Forelimb muscle (tissue), 1 donor: ENCODE measurements at places on chromosomes 2 and 18. TPM values are rescaled to one million over a fixed set of nuclear protein-coding genes. Genes with fewer than 3 reads are reported as not detected.

CCDC148 gene
- 0.44 TPM for polyA plus RNA-seq

LOXHD1 gene
- polyA plus RNA-seq = 3.2 TPM

- no peak for DNase-seq
Measured at GRCh38 chr2:229719926-229720647, 5.7 kb upstream of the DNER start.

DNA sequence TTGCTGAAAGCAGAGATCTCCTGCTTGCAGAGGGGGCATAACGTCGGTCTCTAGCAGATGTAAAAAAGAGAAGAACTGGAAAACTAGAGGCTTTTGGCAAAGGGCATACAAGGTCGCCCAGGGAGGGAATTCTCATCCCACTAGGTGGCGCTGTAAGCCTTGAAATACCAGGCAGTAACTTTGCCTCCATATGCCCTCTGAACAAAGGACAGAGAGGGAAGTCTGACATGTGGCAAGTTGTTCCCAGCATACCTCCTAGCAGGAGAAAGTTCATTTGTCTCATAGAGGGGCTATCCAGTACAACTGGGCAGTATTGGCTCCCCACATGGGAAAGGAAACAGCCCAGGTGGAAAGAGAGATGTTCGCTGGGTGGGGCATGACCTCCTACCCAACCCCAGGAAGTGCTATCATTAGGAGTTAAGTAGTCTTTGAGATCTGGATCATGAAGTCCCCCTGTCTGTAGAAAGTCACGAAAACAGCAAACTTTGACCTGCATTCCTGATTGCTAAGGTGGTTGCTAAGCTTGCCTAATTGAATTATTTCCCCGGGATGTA is 39.9 kb downstream of the STK17B start:
- DNase-seq = no peak

DNA sequence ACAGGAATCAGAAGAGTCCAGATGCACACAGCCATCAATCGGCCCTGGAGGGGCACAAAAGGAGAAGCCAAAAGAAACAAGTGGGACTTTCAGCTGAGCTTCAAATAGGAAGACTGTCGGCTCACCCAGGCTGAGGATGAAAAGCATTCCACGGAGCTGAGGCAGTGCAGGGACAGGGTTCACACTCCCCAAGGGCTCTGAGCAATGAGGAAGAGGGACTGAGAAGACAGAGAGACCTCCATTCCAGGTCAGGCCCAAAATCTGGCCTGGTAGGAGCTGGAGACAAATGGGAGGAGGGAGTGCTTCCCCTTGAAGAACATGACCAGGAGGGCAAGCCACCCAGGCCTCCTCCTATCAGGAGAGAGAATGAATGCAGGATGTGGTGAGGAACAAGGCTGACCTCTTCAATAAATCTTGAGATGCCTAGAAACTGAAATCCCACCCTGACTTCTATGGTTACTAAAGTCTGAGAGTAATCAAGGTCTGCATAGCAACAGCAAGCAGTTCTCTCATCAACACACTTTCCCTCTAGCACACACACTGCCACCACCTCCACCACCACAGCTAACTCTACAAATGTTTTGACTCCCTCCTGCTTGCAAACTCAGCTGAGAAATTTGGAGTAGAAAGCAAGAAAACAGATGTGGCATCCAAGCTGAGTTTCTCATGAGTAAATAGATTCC is 434.4 kb downstream of the TNS1 start:
- peak; percentile 13 for DNase-seq

ABCB11 gene
- polyA plus RNA-seq = not detected

DNA sequence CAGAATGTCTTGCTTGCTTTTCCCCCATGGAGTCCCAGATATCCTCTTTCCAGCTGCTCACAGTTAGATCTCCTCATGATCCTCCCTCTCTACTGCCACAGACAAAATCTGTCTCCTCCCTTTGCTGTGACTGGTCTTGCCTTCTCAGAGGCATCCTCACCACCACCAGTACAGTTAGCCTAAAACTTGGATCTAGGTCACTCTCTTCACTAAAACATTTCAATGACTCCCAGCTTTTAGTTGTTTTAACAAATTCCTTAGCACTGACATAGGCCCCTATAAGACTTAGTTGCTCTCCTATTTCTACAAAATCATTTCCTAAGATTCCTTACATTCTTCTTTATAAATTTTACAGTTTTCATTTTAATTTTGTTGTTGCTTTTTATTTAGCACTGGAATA is 734.2 kb upstream of the CHAC2 start:
- DNase-seq = no peak

DNA sequence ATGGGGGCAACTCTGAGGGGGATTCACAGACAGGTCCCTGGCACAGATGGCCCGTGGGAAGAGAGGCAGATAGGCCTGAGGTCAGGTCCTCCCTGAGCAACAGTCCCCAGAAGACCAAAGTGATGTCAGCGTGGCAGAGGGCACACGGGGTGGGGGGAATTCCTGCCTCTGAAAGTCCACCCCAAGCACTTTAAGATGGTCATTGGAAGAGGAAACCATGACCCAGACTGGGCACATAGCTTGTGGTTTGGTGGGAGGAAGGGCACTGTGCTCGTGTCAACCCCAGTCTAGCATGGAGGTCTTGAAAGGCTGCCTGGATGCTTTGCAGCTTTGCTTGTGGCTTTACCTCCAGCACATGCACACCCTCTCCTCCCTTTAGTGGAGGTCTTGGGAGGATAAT is 38.0 kb upstream of the SIX2 start:
- no peak for DNase-seq

GRCh38 chr2:45258311-45258710 is 249.1 kb upstream of the SIX2 start:
- no peak for DNase-seq

- DNase-seq = no peak
Measured at GRCh38 chr18:986051-986450, 81.4 kb downstream of the ADCYAP1 start.

LYPD6 gene
- polyA plus RNA-seq = 2.3 TPM

MYCN gene
- polyA plus RNA-seq = 5.5 TPM

CCDC102B gene
- 11.9 TPM for polyA plus RNA-seq

DNA sequence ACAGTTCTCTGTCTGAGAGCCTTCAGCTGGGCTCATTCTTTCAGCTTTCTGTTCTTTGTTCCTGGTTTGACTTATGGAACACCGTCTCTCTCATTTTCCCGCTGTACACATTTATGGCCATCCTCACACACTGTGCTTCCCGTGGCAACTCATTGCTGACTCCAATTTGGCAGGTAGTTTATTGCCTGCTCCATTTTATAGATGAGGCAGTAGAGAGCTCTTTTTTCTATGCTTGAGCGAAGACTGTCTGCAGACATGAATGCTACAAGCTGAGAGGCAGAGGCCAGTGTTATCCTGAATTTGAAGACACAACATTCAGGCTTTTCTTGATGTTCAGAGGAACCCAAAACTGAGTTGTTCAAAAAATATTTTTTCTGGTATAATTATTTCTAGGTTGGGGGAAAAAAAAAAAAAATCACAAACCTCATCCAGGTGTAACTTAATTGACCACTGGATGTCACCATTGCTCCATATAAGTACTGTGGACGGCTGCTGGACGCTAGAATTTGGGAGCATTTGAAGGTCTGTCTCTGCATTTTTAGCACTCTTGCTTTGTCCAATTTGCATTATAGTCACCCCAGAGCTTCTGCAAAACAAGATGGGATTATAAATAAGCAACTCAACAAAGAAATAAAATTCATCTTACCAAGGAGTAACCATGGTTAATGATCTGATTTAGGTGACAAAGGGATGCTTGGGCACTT is 83.5 kb downstream of the HRH4 start:
- peak; percentile 45 for DNase-seq

DNA sequence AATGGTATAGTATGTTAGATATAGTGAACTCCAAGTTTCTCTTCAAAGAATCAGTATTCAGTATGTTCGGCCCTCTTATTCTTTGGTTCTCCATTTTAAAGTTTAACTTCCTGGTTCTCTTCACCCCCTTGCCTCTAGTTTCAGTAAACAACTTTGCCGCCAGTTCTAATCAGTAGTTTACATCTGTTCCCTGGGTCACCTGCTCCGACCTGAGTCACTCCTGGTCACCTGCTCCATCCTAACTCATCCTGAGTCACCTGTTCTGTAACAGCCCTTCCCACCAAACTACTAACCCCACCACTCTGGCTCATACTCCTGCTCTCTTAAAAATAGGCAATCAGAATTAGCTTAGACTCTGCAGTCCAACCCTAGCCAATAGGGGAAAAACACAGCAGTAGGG is 23.7 kb upstream of the TEX51 start:
- DNase-seq = no peak

DNA sequence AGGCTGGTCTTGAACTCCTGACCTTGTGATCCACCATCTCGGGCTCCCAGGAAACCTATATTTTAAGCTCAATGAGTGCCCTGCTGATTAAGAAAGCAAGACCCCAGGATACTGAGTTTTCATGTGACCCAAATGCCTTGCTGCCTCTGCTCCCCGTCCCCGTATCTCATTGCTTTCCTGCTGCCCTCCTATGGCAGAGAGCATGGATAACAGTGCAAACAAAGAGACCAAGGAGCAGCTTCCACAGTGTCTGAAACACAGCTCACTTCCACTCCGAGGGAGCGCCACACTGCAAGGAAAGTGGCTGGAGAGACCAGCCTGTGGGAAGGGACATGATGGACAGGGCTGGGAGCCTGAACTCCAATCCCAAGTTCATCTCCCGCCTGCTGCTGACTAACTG is 246.8 kb downstream of the TMEM182 start:
- no peak for DNase-seq

- no peak for DNase-seq
Measured at GRCh38 chr2:96685577-96686459, 43.3 kb downstream of the FER1L5 start.

SALL3 gene
- not detected for polyA plus RNA-seq

DNA sequence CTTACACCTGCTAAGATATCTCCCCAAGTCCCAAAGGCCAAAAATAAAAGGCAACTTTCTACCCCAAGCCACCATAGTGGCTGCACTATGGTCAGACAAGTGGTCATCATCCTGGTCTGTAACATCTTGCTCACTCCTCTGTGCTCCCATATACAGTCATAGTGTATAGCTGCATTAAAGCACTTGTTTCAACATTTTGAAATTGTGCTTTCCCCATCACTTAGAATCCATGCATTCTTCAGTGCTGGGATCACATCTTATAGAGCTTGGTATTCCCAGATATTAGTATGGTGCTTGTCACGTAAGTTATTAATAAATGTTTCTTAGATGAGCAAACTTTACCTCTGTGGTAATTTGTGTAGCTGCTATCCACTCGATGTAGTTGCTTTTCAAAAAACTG is 40.4 kb upstream of the CDC42EP3 start:
- no peak for DNase-seq

GRCh38 chr2:99156891-99157290 is 2.1 kb downstream of the LIPT1 start:
- DNase-seq = no peak

DNA sequence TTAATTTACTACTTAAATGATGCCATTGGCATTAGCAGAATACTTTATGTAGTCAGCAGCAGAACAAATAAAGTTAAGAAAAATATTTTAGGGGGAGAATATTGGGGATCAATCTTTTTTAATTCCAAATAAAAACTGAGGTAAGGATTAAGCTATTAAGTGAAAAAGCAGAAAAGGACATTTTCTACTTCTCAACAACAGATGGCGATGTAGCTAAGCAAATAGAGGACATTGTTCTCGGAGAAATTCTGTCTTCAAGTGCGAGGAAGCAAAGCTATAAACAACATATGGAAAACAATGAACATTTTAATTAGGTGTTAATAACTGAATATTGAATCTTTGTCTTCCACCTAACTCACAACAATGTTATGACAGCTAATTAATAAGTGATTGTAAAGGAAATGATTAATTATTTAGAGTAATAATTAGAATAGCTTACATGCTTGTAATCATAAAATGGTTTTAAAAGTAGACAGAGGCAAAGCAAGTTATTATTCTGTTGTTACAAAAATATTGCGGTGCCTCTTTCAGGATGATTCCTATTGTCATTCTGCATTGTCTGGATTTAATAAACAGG is 32.9 kb upstream of the CCDC93 start:
- no peak for DNase-seq

IL36A gene
- polyA plus RNA-seq = not detected

ACVR1C gene
- polyA plus RNA-seq = 0.14 TPM

SCN7A gene
- 33.2 TPM for polyA plus RNA-seq

DHRS9 gene
- polyA plus RNA-seq = 0.34 TPM

- no peak for DNase-seq
Measured at GRCh38 chr2:108171657-108172056, 68.1 kb upstream of the SULT1C3 start.

GRCh38 chr2:109069331-109070194 is 59.4 kb upstream of the SH3RF3 start:
- no peak for DNase-seq

RBM45 gene
- 11.0 TPM for polyA plus RNA-seq

MERTK gene
- 4.0 TPM for polyA plus RNA-seq

TCF7L1 gene
- 34.6 TPM for polyA plus RNA-seq

DNA sequence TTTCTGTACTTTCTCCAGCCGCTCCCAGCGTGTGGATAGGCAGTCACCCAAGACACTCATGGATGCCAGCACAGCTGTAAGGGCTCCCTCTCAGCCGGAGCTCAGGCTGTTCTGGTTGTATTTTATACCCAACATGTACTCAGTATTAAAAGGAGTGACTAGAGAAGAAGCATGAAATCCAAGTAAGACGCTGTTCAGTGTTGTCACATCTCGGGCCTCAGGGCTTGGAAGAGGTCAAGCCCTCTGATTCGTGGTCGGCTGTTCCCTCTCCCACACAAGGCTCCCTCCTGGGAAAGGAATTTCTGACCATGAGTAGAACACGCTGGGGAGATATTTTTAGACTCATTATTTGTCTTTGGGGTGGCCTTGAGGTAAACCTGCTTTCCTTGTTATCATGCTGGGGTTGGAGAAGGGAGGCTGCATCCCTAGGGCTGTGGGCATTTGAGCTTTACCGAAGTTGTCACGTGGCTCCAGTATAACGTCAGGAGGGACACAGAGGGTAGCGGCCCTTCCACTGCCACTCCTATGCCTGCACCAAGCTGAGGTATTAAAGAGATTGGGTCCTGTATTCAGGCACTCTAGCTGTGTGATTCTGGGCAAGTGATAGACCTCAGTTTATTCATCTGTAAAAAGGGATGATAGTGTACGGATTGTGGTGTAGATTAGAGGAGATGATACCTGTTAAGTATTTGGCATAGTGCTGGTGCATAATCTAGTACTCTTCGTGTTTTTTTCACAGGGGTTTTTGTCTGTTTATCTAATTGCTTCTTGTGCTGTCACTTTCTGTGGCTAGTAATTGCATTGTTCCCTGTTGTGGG is 34.1 kb downstream of the HK2 start:
- no peak for DNase-seq
